T-cell (primary cell): ENCODE measurements at places on chromosomes 4 and X. TPM values are rescaled to one million over a fixed set of nuclear protein-coding genes. Genes with fewer than 3 reads are reported as not detected.

DNA sequence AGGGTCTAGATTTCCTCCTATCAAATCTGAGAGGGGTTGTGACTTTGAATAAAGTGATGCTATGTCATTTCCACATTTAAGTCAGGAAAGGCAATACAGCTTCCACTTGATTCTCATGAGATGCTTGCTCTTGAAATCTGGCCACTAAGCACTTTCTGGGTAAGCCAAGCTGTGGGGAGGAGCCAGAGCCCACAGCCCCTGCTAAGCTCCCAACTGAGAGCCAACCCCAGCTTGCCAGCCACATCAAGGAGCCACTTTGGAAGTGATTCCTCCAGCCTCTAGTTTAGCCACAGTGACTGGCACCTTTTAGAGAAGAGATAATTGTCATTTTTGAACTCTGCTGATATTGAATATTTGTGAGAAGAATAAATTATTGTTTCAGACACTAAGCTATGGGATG is 1441.5 kb upstream of the IGFBP7 start:
- H3K4me3 ChIP-seq: no peak overlapping the region
- H3K36me3 ChIP-seq: no peaks in the 10 kb centered on the region
- no peak for DNase-seq
- H3K27ac ChIP-seq: no peak overlapping the region
- H3K27me3 ChIP-seq: no peaks in the 10 kb centered on the region
- H3K4me1 ChIP-seq: no peaks in the 10 kb centered on the region

DNA sequence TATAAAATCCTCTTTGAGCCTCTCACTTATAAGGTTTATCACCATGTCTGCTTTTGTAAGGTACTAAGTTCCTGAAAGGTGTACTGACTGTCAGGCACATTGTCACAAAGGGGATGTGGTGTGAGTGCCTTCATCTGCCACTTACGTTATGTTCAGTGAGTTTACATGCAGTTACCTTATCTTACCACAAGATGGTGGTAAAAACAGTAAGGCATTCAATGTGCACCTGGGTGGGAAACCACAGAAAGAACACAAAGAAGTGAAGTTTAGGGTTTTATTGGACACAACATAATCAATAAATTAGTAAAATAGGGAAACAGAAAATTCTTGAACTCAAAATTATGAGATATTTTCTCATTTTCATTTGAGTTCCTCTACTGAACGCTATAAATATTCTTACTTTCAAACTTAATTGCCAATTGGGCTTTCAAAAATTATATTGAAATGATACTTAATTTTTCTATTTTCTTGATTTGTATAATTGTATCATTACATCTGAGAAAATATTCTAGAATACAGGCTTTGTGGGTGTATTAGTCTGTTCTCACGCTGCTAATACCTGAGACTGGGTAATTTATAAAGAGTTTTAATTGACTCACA is 650.8 kb downstream of the PCDH7 start:
- H3K4me1 ChIP-seq: no peaks in the 10 kb centered on the region
- no peak for DNase-seq
- no peak overlapping the region for H3K4me3 ChIP-seq
- no peaks in the 10 kb centered on the region for H3K27me3 ChIP-seq
- no peaks in the 10 kb centered on the region for H3K36me3 ChIP-seq

The MGAT4D gene
- not detected for total RNA-seq

DNA sequence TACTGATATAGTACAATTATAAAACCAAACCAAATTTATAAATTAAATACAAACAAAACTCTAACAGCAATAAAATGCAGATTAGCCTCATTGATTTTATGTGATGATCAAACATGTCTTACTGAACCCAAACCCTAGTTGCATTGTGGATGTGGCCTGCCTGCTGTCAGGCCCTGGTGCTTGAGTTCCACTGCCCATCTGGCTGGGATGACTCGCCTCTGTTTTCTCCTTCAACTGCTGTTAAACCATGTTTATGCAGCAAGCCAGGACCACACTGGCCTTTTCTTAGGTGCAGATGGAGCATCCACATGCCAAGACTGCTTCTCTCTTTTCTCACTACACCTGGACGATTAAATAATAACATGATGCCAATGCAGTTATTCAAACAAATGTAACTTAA is 22.6 kb downstream of the NAP1L5 start:
- H3K36me3 ChIP-seq: peaks cover 12% of the 10 kb centered on the region
- H3K27ac ChIP-seq: no peak overlapping the region
- no peaks in the 10 kb centered on the region for H3K4me1 ChIP-seq
- no peak overlapping the region for H3K4me3 ChIP-seq
- DNase-seq: no peak

The C4orf17 gene
- not detected for total RNA-seq

- H3K27me3 ChIP-seq: peaks cover 35% of the 10 kb centered on the region
- DNase-seq: no peak
- H3K4me3 ChIP-seq: no peak overlapping the region
- no peaks in the 10 kb centered on the region for H3K4me1 ChIP-seq
These were observed 44.9 kb upstream of the PPP2R3B start for GRCh38 chrX:431492-432111.

The BRS3 gene
- not detected for total RNA-seq

DNA sequence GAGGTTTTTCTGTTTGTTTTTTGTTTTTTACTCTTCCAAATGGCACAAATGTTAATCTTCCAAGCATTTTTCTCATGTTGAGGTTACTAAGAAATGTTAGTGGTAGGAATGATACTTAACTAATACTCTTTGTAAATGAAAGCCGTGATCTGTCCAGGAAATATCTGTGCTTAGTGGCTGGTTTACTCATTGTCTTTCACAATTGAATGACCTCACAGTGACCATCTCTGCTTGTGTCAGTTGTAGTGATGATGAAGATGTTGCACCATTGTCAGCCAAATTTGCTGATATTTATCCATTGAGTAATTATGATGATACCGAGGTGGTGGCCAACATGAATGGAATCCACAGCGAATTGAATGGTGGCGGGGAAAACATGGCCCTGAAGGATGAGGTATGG is 93.5 kb downstream of the TNIP2 start:
- H3K27me3 ChIP-seq: no peaks in the 10 kb centered on the region
- DNase-seq: no peak
- no peak overlapping the region for H3K27ac ChIP-seq

DNA sequence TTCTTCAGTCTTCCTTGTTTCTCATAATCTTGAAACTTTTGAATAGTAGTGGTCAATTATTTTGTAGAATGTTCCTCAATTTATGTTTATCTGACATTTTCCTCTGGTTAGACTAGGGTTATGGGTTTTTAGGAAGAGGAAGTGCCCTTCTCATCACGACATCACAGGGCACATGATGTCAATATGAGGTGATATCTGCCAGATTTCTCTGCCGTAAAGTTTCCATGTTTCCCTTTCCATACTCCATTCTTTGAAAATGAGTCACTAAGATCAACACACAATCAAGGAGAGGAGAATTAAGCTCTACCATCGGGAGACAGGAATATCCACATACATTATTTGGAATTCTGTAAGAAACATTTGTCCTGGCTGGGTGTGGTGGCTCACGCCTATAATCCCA is 28.4 kb downstream of the RP2 start:
- no peaks in the 10 kb centered on the region for H3K4me1 ChIP-seq
- DNase-seq: no peak
- no peak overlapping the region for H3K27ac ChIP-seq
- no peaks in the 10 kb centered on the region for H3K27me3 ChIP-seq
- H3K36me3 ChIP-seq: peaks cover 2% of the 10 kb centered on the region
- no peak overlapping the region for H3K4me3 ChIP-seq

The RAB9B gene
- 0.15 TPM for total RNA-seq

DNA sequence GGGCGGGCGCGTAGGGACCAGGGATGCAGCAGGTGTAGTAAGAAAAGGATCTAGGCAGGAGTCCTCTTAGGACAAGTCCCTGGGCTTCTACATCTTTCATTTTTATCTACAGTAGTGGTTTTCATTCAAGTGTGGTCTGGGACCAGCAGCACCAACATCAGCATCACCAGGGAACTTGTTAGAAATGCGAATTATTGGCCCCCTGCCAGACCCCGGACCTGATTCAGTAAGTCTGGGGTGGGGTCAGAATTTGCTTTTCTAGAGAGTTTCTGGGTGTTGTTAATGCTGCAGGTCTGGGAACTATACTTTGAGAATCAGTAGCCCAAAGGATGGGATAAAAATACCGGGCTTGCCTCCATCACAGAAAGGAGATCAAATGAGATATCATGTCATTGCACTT is 1.3 kb upstream of the PCYT1B start:
- H3K36me3 ChIP-seq: no peaks in the 10 kb centered on the region
- no peak overlapping the region for H3K4me3 ChIP-seq
- no peak overlapping the region for H3K27ac ChIP-seq
- no peaks in the 10 kb centered on the region for H3K27me3 ChIP-seq
- DNase-seq: no peak
- peaks cover 13% of the 10 kb centered on the region for H3K4me1 ChIP-seq

The SLITRK4 gene
- total RNA-seq: not detected
